Cardiac muscle cell (in vitro differentiated cells and primary cell): ENCODE measurements at places on chromosomes 3 and 15.

DNA sequence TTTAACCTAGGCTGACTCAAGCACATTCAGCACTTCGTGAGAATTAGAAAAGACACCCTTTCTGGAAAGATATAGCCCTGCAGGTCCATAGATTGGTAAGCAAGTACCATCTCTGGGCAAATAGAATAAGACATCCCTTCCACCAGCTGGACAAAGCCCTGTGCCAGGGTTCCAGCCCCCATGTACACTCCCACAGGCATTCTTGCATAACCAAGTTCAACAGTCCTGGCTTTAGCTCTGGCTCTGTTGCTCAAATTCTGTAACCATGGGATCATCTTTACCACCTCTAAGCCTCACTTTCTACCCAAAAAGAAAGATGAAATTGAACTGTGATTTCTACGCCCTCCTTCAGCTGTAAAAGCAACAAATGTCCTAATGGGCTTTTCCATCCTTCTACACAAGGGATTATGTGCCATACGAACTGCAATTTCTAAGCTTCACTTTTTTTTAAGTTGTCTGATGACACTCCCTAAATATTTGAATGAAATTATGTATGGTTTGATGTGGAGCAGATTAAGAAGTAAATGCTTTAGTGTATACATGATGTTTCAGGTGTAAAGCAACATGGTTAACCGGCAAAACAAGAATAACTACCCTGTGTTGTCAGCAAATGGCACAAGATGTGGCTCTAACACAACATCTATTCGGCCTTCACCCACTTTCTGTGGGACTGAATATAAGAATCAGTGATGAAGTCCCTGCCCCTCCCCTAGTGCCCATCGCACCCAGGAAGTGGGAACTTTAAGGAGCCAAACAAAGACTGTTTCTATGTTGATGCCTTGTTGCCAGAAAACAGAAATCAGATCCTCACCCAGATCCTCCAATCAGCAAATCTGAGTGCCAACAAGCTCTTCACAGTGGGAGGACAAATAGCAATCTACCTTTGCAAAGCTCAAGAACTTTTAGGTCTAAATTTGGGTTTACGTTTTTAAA is 165.7 kb downstream of the P3H2 start:
- no peaks in the 10 kb centered on the region for H3K27me3 ChIP-seq
- DNase-seq = no peak
- no peaks in the 10 kb centered on the region for H3K36me3 ChIP-seq
- no peak overlapping the region for H3K4me3 ChIP-seq

- no peaks in the 10 kb centered on the region for H3K36me3 ChIP-seq
- DNase-seq = no peak
- H3K4me1 ChIP-seq = no peaks in the 10 kb centered on the region
- H3K27ac ChIP-seq = no peak overlapping the region
These were observed 156.2 kb upstream of the MEF2A start for GRCh38 chr15:99409560-99409959.

DNA sequence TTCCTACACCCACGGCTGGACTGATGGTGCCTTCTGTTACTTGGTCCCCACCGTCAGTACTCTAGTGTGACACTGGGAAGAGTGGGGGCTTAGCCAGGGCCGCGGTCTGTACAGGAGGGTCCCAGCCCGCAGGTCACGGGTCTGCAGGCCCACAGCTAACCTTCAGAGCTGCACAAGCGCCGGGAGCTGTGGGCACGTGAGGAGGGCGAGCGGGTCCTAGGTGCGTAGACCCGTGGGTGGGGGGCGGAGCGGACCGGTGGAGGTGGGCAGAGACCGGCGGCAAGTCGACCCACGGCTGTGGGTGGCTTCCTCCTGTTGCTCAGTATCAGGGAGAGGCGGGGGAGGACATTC is 1.2 kb downstream of the TNFAIP8L3 start:
- H3K27ac ChIP-seq = no peak overlapping the region
- DNase-seq = no peak
- H3K4me1 ChIP-seq = no peaks in the 10 kb centered on the region
- H3K27me3 ChIP-seq = peaks cover 94% of the 10 kb centered on the region
- no peaks in the 10 kb centered on the region for H3K36me3 ChIP-seq
- no peak overlapping the region for H3K4me3 ChIP-seq

DNA sequence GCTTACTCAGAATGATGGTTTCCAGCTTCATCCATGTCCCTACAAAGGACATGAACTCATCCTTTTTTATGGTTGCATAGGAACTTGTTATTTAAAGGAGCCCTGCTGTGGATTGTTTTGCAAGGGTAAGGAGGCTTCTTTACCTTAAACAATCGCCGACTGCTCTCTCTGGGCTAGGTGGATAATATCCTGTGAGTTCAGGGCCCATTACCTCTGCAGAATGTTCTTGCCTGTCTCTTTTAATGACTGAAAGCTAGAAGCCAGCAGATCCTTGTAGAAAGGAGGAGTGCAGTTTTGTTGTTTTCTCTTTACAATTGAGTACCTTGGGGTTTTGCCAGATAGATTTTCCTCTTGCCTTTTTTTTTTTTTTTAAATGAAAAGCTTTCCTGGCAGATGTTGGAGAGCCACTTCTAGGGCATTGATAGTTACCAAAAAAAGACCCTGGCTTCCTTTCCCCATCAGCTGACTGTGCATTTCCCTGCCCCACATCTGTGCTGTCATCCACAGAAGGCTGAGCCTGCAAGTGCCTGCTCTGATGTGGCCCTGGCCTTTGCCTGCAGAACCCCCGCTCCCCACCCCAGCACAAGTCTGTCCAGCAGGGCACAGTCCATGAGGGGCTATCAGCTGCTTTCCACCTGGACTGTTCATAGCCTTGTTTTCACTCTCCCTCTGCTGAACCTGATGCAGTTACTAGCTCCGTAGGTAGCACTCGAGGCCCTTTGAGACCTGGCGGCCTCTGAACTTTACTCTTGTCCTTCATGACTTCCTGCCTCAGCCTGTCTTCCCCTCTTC is 113.1 kb downstream of the CHCHD6 start:
- H3K27me3 ChIP-seq = no peaks in the 10 kb centered on the region
- H3K36me3 ChIP-seq = no peaks in the 10 kb centered on the region
- H3K27ac ChIP-seq = peak overlapping the region; percentile 60
- no peak overlapping the region for H3K4me3 ChIP-seq
- peak; percentile 28 for DNase-seq

DNA sequence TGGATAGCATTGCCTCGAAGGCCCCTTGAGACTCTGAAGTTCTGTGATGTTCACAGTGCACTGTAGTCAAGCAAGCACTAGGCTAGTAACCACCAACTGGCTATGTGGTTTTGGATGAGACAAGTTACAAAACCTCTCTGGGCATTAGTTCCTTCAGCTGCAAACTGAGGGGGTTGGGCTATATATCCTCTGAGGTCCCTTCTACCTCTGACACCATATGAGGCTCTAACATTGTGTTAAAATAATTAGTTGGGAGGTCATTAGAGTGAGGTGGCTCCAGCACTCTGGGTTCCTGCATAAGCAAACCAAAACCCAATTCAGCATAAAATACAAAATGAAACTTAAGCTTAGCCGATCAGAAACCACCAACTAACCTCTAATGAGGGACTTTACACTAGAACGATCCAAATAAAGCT is 209.5 kb upstream of the LRRN1 start:
- H3K27ac ChIP-seq = no peak overlapping the region
- no peak for DNase-seq
- no peak overlapping the region for H3K4me3 ChIP-seq
- H3K36me3 ChIP-seq = no peaks in the 10 kb centered on the region
- no peaks in the 10 kb centered on the region for H3K4me1 ChIP-seq

DNA sequence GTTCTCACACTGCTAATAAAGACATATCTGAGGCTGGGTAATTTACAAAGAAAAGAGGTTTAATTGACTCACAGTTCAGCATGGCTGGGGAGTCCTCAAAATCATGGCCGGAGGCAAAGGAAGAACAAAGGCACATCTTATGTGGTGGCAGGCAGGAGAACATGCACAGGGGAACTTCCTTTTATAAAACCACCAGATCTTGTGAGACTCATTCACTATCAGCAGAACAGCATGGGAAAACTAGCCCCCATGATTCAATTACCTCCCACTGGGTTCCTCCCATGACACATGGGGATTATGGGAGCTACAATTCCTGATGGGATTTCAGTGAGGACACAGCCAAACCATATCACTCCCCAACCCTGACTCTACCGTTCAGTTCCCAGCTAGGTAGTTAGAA is 59.7 kb upstream of the MINAR1 start:
- no peaks in the 10 kb centered on the region for H3K36me3 ChIP-seq
- H3K27ac ChIP-seq = no peak overlapping the region
- H3K4me3 ChIP-seq = no peak overlapping the region
- H3K4me1 ChIP-seq = peaks cover 13% of the 10 kb centered on the region
- no peak for DNase-seq
- no peaks in the 10 kb centered on the region for H3K27me3 ChIP-seq

GRCh38 chr3:22451501-22451900 is 700.5 kb upstream of the ZNF385D start:
- H3K27me3 ChIP-seq = no peaks in the 10 kb centered on the region
- no peaks in the 10 kb centered on the region for H3K4me1 ChIP-seq
- H3K36me3 ChIP-seq = no peaks in the 10 kb centered on the region
- H3K27ac ChIP-seq = no peak overlapping the region
- no peak for DNase-seq

DNA sequence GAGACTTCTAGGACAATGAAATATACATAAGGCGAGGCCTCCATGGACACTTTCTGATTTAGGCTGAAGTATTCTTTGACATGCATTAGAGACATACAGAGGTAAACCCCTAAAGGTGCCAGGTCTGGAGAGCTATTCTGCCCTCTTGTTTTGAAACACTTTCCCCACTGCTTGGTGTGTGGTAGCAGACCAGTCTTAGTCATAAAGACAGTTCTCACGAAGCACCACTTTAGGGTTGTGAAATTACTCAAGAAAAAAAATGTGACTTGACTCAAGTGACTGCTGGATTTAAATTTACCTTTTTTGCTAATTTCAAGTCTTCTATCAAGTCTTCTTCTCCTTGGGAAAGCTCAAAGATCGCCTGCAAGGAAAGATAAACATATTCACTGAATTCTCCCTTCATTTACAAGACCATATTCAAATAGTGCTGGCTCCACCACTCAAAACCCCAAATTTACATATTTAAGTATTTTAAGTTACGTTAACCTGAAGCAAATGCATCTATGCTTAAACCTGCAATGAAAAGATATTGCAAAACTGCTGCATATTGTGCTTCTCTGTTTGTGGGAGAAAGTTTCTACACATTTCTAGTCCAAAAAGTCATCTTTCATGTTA is 48.4 kb downstream of the ARHGEF3 start:
- no peaks in the 10 kb centered on the region for H3K27me3 ChIP-seq
- peak; percentile 67 for DNase-seq
- H3K4me3 ChIP-seq = no peak overlapping the region
- H3K36me3 ChIP-seq = no peaks in the 10 kb centered on the region
- no peak overlapping the region for H3K27ac ChIP-seq

DNA sequence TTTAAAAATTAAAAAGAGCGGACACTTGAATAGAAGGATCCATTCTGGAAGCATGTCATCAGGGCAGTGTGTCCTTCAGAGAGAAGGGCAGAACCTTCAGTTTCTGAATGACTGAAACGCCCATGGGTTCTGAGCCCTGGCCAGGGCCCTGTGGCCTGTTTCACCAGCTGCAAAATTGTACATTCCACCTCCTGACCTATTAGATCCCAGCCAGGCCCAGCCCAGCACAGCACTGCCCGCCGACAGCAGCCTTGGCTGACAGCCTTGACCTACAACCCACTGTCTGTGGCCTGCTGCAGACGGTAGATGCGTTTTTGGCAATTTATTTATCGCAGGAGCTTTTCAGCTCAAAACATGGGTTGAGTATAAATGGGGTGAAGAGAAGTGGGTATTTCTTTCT is 5.9 kb upstream of the POLG start:
- H3K4me1 ChIP-seq = no peaks in the 10 kb centered on the region
- H3K27ac ChIP-seq = no peak overlapping the region
- no peak overlapping the region for H3K4me3 ChIP-seq

DNA sequence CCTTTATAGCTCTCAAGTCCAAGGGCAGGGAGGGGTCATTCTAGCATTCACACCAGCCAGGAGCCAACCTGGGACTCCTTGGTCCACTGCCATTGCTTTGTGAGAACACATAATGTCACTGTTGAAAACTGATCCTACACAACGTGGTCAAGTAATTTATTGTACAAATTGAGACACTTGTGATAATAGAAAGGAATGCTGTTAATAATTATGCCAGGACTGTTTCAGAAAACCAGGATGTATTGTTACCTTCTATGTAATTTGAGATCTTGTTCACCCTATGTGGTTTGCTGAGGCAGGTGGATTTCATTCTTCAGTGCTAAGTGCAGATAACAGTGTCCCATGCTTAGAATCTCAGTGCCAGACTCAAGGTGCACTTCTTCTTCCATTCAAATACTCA is 33.3 kb downstream of the TMCO5A start:
- H3K4me1 ChIP-seq = no peaks in the 10 kb centered on the region
- H3K4me3 ChIP-seq = no peak overlapping the region
- H3K27me3 ChIP-seq = no peaks in the 10 kb centered on the region
- no peak for DNase-seq
- H3K27ac ChIP-seq = no peak overlapping the region

- no peak overlapping the region for H3K4me3 ChIP-seq
- H3K27ac ChIP-seq = no peak overlapping the region
- H3K4me1 ChIP-seq = no peaks in the 10 kb centered on the region
- DNase-seq = no peak
- H3K36me3 ChIP-seq = no peaks in the 10 kb centered on the region
- no peaks in the 10 kb centered on the region for H3K27me3 ChIP-seq
These were observed 157.7 kb downstream of the SMAD6 start for GRCh38 chr15:66859688-66860253.

DNA sequence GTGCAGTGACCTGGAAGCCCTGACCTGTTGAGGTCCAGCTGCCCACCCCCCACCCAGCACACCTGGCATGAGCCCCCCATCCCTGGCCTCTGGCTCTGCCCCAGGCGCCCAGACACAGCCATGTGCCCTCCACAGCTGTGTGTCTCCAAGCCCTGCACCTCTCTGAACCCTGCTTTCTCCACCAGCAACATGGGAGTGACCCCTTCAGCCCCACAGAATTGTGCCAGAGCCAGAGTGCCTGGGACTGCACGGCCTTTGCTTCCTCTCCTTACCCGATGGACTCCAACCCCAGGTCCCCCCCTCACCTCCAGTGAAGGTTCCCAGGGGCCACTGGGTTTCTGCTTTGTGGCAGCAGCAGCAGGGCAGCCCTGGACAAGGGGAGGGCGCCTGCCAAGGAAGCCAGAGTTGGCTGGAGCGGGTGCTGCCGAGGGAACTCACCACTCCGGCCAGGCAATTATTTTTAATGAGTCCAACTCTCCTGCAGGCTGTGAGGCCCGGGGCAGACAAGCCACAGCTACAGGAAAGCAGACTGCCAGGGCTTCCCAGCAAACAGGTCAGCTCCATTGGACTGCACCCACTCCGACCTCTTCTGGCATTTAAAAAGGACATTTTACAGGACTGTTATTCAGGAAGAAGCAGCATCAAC is 24.1 kb downstream of the PRR20G start:
- H3K27ac ChIP-seq = no peak overlapping the region
- no peaks in the 10 kb centered on the region for H3K27me3 ChIP-seq
- no peak overlapping the region for H3K4me3 ChIP-seq

- no peak overlapping the region for H3K4me3 ChIP-seq
- H3K27me3 ChIP-seq = no peaks in the 10 kb centered on the region
- peak; percentile 73 for DNase-seq
- peaks cover 20% of the 10 kb centered on the region for H3K4me1 ChIP-seq
- H3K27ac ChIP-seq = peak overlapping the region; percentile 17
- H3K36me3 ChIP-seq = no peaks in the 10 kb centered on the region
These were observed 81.8 kb downstream of the ALCAM start for GRCh38 chr3:105448338-105448982.
